Left lobe of liver (tissue), 2 donors: ENCODE measurements at places on chromosomes 13 and 19. TPM values are rescaled to one million over a fixed set of nuclear protein-coding genes. Genes with fewer than 3 reads are reported as not detected.

The SYMPK gene
- 45.9 TPM for total RNA-seq

- DNase-seq, result no peak
These were observed 23.5 kb downstream of the ARL11 start for GRCh38 chr13:49651570-49652354.

DNA sequence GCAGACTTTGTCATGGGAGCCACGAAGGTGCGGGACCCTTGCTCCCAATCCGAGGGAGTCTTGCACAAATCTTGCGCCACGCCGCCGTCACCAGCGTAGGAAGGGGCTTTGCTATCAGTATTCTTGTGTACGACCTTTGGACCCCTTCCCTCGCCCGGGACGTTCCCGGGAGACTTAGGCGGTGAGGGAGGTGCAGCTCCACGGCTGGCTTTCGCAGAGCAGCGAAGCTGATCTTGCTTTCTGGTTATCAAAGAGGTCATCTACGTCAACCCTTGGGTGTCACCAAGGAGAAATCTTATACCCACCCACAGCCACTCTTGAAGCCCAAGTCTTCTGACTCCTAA lies 583 bp downstream of the TECR start:
- no peak for DNase-seq

The SIGLEC8 gene
- total RNA-seq, result 1.1 TPM

GRCh38 chr13:65724226-65724625 lies 1505.9 kb downstream of the PCDH9 start:
- DNase-seq, result no peak

- DNase-seq, result no peak
These were observed 801 bp downstream of the MCF2L start for GRCh38 chr13:112969692-112970338.

- DNase-seq, result no peak
These were observed 291.1 kb downstream of the LMO7 start for GRCh38 chr13:75927183-75927669.

- DNase-seq, result no peak
These were observed 207.0 kb upstream of the ZNF507 start for GRCh38 chr19:32138416-32138815.

DNA sequence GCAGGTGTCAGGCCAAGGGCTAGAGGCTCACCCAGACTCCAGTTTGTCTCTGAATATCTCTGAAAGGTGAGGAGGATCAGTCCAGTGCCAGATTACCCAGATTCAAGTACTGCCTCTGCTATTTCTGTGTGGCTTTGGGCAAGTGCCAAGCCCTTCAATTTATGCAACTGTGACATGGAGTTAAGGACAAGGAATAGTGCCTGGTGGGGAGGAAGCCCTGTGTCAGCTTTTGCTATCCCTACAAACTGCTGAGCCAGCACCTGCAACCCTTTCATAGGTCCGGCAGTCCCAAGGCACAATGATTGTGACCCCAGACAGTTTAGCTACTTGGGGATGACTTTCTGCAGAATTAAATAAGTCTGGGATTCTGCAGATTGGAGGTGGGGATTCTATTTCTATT lies 123.0 kb downstream of the KL start:
- peak; percentile 53 for DNase-seq

- no peak for DNase-seq
These were observed 14.2 kb downstream of the EFNB2 start for GRCh38 chr13:106521095-106521799.

DNA sequence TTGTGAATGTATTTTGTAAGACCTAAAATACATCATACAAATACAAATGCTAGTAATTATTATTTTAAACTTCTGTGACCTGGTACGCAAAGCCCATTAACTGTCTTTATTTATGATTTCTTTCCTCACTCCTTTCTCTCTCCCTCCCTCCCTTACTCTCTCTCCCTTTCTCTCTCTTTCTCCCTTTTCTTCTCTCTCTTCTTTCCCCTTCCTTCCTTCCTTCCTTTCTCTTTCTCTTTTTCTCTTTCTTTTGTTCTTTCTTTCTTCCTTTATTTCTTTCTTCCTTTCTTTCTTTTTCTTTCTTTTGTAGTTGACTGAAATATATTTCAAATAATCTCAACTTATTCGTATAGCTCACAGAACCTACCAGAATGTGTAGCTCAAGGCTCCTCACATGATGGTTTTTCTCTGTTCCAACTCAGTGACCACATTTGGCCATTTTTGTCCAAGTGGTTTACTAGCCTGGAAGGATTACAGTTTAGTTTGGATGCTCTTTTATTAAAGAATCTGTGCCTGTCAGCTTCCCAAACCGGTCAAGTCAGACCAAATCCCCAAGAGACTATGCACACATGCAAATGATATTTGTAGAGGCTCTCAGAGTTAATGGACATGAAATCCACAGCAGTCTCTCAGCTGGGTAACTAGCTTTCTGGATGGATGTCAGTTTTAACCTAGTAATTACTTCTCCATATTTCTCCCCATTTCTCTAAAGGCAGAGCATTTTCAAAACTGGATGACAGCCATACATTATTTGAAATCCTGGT lies 71.7 kb downstream of the POSTN start:
- DNase-seq, result no peak

The PRODH2 gene
- total RNA-seq, result 196 TPM

- DNase-seq, result no peak
These were observed 13.1 kb downstream of the SH2D3A start for GRCh38 chr19:6754136-6754535.

DNA sequence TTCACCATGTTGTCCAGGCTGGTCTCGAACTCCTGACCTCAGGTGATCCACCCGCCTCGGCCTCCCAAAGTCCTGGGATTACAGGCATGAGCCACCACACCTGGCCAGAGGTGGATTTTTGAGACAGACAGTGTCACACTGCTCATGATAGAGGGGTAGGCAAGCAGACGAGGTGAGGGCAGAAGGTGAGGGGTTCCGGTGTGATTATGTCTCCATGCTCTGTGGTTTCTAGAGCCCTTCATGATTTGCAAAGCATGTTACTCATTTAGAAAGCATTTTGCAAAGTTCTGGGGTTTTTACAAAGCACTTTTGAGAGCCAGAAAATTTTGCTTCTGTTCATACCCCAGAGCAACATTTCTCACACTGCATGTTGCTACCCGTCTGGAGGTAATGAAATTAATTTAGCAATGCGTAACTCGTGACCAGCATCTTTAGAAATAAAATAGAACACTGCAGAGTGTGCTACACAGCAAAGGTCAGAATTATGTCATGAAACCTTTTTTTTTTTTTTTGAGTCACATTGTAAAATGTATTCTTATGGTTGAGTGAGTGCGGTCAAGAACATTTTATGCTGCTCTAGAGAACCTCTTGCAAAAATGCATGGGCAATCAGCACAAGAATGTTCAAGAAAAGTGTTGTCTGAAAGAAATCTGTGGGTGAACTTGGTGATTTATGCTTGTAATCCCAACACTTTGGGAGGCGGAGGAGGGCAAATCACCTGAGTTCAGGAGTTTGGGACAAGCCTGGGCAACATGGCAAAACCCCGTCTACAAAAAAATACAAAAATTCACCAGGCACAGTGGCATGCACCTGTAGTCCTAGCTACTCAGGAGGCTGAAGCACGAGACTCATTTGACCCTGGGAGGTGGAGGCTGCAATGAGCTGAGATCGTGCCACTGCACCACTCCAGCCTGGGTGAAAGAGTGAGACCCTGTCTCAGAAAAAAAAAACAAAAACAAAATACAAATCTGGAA lies 58.0 kb downstream of the MAP4K1 start:
- DNase-seq, result no peak

The HTR2A gene
- not detected for total RNA-seq

- DNase-seq, result no peak
These were observed 27.8 kb upstream of the F2RL3 start for GRCh38 chr19:16861011-16861410.

GRCh38 chr19:9523885-9524474 lies 14.5 kb downstream of the ZNF426 start:
- no peak for DNase-seq

The SOHLH2 gene
- not detected for total RNA-seq

The LILRB1 gene
- total RNA-seq, result 2.6 TPM

GRCh38 chr13:60411983-60412382 lies 15.0 kb downstream of the TDRD3 start:
- no peak for DNase-seq

The SPACA4 gene
- total RNA-seq, result not detected

The WDR87 gene
- total RNA-seq, result not detected

GRCh38 chr13:44921246-44921877 lies 67.9 kb downstream of the NUFIP1 start:
- DNase-seq, result no peak

The OLFM4 gene
- 0.35 TPM for total RNA-seq

The ALOX5AP gene
- total RNA-seq, result 1.5 TPM

GRCh38 chr19:8458380-8458779 lies 13.6 kb downstream of the HNRNPM start:
- no peak for DNase-seq

- no peak for DNase-seq
These were observed 291.9 kb downstream of the PCDH20 start for GRCh38 chr13:61123538-61124289.

- no peak for DNase-seq
These were observed 21.7 kb upstream of the SCEL start for GRCh38 chr13:77513719-77514335.

GRCh38 chr13:22940736-22941135 lies 240.0 kb upstream of the SGCG start:
- no peak for DNase-seq

GRCh38 chr19:21588065-21588601 lies 82.7 kb downstream of the ZNF429 start:
- DNase-seq, result peak; percentile 42

DNA sequence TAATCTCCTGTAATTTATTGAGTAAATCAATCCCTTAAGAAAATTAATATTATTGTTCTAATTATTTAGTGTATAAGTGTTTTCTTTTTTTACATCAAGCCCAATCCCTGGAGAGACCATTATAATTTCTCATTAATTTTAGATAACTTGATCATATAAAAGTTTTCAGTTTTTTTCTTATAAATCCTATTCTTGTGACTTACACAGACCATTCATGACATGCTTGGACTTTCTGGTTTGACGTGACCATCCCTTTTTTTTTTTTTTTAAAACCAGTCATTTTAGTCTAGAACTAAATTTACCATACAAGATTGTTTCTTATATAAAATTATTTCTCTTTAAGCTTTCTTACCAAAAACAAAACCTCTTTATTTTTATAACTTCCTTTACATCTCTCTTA lies 5.4 kb upstream of the MTRF1 start:
- DNase-seq, result no peak

GRCh38 chr19:31253526-31254179 lies 95.6 kb downstream of the TSHZ3 start:
- no peak for DNase-seq

DNA sequence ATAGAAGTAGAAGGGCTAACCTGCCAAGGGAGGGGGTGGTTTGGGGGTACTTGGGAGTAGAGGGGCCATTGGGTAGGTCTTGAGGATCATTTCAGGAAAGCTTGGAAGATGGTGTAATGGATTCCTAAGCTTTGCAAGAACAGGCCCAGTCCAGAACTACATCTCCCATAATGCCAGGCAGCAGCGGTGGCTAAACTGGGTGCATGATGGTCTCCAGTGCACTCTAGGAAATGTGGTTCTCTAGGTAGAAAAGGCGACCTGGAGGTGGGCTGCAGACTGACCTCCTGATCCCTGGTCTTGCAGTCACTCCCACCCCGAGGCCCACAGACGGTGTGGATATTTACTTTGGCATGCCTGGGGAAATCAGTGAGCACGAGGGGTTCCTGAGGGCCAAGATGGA lies 3.8 kb downstream of the APLP1 start:
- no peak for DNase-seq

The GPC6 gene
- total RNA-seq, result 15.6 TPM

The STK11 gene
- 33.1 TPM for total RNA-seq

The SYT5 gene
- total RNA-seq, result 0.20 TPM

- no peak for DNase-seq
These were observed 306.4 kb downstream of the TBC1D4 start for GRCh38 chr13:75175575-75175974.

DNA sequence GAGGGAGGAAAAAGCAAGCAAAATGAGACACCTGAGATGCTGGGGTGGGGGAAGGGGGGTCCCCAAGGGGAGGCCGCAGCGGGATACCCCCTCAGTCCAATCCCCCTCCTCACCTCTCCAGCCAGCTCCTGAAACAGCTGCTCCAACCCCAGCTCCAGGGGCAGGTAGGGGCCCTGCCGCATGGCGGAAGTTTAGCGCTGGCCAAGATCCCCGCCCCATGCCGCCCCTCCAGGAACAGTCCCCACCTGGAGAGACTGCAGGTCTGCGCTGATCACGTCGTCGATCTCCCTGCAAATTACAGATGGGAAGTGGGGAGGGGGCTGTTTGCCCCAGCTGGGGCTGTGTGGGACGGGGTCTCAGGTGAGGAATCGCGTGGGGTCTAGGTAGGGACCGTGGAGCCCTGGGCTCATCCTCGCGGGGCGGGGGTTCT lies 9.0 kb downstream of the CAPN12 start:
- DNase-seq, result no peak

DNA sequence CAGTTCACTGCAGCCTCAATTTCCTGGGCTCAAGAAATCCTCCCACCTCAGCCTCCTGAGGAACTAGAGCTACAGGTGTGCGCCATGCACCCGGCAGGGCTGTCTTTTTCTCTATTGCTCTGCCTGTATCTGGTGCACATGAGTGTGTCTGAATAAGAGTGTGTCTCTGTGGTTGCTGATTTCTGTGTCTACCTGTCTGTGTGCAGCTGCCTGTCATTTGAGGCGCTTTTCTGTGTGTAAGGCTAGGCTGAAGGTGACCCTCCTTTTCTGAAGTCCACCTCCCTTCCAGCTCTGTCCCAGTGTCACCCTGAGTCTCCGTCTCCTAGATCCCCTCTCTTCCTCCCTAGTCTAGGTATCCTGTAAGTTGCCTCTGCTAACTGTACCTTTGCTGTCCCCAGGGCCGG lies 1.5 kb upstream of the PRR12 start:
- no peak for DNase-seq

The PSG3 gene
- not detected for total RNA-seq

DNA sequence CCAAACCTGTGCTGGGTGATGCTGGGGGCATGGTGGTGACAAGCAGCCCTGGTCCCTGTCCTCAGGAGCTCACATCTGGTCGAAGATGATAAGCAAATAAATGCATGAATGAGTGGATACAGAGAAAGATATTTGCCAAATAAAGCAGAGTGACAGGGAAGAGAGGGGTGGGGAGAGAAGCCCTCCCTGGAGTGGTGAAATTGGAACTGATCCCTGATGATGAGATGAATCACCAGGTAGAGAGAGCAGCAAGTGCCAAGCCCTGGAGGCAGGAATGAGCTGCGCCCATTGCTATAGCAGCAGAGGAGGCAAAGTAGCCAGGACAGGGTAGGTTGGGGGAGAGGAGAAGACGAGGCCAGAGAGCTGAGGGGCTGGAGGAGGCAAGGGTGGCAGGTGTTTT lies 13.7 kb downstream of the FXYD5 start:
- no peak for DNase-seq

The RASIP1 gene
- total RNA-seq, result 3.1 TPM

GRCh38 chr19:49413348-49413747 lies 9.9 kb downstream of the PTH2 start:
- DNase-seq, result no peak
